ENCODE measurements at places on chromosomes 2 and 18. TPM values are rescaled to one million over a fixed set of nuclear protein-coding genes. Genes with fewer than 3 reads are reported as not detected.

GRCh38 chr2:240922245-240922981 is 16.3 kb downstream of the CROCC2 start:
- no peak for DNase-seq

GRCh38 chr2:78353168-78353567 is 672.3 kb upstream of the REG3G start:
- no peak for DNase-seq

GRCh38 chr2:217452928-217453327 is 549.9 kb downstream of the TNS1 start:
- no peak for DNase-seq

DNA sequence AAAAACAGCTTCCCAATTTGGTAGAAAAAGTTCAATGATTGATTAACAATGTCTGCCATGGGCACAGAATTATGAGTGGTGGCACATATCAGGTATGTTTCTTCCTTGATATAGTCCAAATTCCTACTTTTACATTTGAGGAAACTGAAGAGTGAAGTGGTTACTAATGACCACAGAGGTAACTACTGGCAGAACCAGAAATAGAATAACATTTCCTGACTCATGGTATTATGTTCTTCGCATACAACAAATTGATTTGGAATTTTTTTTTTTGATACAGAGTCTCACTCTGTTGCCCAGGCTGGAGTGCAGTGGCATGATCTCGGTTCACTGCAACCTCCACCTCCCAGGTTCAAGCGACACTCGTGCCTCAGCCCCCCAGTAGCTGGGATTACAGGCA is 6.0 kb upstream of the NFE2L2 start:
- DNase-seq: no peak

Gene IL36A
- not detected for polyA plus RNA-seq
